ENCODE measurements at places on chromosomes 5 and 9. TPM values are rescaled to one million over a fixed set of nuclear protein-coding genes. Genes with fewer than 3 reads are reported as not detected.

DNA sequence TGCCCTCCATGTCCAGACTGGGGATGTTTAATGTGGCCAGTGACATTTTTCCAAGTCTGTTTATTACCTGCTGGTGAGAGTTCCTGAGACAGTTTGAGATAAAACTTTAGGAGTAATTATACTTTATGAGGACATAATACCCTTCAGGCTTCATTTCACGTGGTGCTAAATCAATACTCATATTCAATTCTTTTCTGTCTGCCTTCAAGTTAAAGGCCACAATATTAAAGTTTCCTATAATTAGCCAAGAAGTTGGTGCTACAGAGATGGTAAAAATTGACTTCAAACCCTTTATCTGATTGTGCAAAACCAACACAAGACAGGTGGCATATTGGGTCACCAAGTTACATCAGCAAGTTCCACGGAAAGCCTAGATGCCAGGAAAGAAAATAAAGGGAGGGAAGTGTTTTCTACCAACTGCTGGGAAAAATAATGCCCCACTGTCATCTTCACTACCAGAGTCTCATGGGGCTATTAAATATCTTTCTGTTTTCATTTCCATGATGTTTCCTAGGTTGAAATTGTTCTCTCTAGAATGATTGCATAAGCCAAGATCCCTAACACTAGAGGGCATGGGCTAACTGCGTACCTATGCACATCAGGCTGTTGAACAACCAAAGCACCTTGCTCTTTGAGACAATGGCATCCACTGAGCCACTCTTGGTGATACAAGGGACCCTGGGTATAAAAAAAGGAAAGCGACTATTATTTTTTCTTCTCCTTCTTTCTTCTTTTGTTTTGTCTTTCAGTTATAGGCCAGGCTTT, 68.7 kb downstream of the INSYN2B start:
- DNase-seq = no peak

DNA sequence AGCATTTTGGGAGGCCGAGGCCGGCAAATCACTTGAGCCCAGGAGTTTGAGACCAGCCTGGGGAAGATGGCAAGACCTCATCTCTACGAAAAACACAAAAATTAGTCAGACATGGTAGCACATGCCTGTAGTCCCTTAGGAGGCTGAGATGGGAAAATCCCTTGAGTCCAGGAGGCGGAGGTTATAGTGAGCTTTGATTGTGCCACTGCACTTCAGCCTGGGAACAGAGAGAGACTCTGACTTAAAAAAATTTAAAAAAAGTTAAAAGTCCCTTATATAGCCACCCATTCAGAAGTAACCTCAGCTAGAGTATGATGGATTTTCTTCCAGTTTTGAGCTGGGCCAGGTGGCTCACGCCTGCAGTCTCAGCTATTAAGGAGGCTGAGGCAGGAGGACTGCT, 72.4 kb downstream of the UGCG start:
- no peak for DNase-seq

DNA sequence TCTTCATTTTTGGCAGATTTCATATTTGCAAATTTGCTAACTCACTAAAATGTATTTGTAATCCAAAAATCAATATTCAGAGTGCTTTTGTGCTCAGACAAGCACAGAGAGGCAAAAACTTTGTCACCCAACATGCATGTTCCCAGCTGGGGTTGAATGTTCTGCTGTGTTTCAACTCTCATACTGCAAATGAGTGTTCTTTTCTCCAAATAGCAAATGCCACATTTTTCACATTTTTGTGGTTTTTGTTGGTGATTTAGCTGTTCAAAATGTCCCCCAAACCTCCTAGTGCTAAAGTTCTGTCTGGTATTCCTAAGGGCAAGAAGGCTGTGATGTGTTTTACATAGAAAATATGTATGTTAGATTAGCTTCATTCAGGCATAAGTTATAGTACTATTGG, 87.3 kb upstream of the PCSK5 start:
- DNase-seq = no peak

DNA sequence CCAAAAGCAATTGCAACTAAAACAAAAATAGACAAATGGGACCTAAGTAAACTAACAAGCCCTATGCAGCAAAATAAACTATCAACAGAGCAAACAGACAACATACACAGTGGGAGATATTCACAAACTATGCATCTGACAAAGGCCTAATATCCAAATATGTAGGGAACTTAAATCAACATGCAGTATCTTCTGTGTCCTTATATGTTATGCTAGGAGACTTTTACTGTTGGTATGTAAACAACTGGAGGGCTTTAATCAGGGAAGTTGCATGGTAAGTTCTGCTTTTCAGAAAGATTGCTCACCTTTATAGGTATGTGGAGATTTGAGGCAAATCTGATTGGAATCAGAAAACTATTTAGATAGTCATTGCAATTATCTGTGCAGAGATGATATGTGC, 461.2 kb upstream of the RIOK2 start:
- DNase-seq = no peak

DNA sequence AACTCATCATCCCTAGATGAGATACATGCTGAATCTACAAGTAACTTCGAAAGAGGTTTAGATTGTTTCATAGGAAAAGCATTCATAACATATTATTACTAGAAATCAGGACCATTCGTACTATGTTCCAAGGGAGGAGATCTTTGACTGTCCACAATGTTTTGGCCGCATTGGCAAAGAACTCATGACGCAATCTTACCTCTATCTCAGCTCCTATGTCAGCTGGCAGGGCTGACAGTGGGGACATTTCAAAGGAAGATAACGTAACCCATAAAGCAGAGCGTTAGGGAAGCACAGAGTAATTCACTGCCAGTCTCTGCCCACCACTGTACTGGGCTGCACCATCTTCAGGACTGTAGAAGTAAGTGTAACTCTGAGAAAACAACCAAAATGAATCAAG, 69.7 kb downstream of the EFNA5 start:
- no peak for DNase-seq

DNA sequence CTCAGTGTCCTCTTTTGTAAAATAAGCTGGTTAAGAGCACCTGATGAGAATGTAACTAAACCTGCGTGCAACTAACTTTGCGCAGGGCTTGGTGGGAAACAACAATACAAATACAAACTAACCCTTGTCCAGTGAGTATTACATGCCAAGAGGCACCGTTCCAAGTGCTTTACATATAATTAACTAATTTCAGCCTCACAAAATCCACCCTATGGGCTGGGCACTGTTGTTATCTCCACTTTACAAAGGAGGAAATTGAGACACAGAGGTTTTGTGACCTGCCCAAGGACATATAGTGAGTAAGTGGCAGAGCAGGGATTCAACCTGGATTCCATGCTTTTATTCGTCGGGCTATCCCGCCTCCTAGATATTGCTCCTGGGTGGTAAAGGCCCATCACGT, 26.2 kb upstream of the TNIP1 start:
- no peak for DNase-seq

DNA sequence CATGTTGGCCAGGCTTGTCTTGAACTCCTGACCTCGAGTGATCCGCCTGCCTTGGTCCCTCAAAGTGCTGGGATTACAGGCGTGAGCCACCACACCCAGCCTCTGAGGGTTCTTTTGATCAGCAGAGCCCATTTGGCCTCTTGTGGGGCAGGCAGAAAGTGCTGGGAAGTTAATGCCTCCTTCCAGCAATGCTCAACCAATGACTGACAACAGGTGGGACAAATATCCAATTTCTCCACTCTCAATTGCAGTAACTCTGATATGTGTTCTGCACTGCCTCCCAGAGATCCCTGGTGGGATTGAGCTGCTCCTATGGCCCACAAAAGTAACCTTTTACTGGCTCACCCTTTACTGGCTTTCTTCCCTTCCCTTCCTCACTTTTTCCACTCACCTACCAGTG, 79.9 kb upstream of the APC start:
- DNase-seq = no peak

DNA sequence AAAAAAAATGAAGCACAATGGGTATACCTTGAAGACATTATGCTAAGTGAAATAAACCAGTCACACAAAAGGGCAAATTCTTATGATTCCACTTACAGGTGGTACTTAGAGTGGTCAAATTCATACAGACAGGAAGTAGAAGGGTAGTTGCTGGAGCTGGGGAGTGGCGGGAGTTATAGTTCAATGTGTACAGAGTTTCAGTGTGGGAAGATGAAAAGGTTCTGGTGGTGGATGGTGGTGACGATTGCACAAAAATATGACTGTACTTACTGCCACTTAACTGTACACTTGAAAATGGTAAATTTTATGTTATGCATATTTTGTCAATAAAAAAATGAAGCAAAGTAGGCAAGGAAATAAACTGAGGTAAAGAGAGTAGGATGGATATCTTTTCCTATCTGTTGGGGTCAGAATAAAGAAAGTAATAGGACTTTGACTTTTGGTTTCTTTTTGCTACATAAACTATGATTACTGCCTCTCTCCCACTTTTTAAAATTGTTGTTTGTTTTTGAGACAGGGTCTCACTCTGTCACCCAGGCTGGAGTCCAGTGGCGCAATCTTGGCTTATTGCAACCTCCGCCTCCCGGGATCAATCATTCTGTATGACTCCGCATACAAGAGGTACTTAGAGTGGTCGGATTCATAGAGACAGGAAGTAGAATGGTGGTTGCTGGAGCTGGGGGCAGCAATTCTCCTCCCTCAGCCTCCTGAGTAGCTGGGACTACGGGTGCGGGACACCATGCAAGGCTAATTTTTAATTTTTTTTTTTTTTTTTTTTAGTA, 4.0 kb upstream of the PSAT1 start:
- no peak for DNase-seq

- DNase-seq = no peak
Measured at GRCh38 chr9:27353166-27353473, 56.2 kb upstream of the EQTN start.

DNA sequence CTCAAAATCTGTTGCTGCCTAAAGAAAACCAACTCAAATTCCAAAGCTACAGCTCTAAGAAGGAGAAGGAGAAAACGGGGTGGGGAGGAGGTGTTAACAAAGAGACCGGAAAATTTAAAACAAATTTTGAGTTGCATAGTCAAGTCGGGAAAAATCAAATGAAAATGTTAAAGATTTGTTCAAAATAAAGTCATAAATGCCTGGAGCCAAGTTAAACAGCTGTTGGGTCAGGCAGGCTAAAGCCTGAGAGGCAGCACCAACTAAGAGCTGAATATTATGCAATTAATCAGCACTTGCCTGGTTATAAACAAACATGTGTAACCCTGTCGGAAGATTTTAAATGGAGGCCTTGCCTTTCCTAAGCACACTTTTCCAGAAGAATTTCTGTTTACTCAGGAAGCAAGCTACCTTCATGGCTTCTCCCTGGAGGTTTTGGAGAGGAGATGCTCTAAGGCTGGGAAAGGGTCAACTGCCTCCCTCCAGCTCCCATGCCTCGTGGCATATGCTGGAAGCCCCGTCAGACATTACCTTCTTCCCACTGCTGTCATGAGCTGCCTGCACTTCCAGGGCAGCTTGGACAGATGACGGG, 270.5 kb downstream of the DMRT2 start:
- no peak for DNase-seq

DNA sequence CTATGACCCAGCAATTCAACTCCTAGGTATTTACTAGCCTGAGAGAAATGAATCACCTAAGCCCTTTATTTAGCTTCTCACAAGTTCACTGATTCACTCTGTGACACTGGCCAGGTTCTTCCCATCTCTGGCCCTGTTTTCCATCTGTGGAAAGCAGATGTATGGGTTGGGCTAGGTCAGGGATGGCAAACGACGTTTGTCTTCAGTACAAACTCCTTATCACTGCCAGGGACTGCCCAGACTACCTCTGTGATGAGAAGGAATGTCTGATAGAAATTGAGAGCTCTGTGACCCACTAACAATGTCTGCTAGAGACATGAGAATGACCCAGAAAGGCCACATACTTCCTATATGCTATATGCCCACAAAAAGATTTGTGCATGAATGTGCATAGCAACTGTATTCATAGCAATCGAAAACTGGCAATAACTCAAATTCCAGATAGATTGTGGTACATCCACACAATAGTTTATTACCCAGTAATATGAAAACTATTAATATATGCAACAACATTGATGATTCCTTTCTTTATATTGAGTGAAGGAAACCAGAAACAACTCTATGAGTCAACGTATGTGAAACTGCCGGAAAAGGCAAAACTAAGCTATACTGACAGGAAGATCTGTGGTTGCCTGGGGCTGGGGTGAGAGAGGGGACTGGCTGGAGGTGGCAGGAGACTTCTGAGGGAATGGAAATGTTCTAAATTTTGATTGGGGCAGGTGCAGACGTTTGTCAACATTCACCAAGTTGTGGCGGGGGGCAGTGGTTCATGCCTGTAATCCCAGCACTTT, 32.0 kb upstream of the ADAM19 start:
- no peak for DNase-seq

GRCh38 chr9:81086416-81086815, 602.9 kb downstream of the TLE1 start:
- no peak for DNase-seq

GRCh38 chr9:133002147-133003070, 23.9 kb downstream of the GFI1B start:
- no peak for DNase-seq

DNA sequence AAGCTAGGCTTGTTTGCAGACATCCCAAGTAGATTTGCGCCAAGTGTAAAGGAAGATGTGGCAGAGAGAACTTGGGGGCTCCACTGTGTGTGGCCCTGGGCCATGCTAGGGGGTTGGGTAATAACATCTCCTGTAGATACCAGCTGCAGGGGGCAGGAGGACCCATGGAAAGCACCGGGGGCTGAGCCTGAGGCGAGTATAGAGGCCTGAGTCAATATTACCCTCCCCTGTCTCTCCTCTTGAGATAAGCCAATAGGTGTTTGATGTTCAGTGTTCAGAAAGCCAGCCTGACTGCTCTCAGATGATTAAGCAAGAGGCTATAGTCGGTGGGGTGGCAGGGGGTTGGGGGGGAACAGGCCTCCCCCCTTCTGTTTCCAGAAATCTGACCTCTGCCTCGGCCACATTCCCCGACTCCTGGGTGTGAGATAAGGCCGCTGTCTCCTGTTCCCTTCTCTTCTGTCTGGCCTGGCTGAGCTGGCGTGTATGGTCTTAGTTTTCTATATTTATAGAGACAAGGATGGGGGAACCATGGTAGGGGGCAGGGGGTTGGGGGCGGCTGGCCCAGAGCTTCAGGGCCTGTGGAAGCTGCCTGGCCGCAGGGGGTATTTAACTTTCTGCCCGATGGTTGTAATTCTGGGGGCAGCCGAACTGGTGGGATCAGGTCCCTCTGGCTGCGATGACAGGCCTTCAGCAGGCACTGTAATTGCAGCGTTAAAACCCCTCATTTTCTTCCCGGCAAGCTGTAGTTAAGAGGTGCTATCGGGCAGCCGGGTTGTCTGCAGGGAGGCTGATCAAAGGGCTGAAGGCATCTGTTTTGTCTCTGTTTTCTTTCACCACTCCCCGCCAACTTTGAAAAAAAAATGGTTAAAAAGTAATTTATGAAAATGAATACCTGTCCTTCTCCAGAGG, 292.0 kb downstream of the NSG2 start:
- DNase-seq = no peak

- DNase-seq = no peak
Measured at GRCh38 chr5:76319673-76320072, 83.4 kb upstream of the IQGAP2 start.

BAAT gene
- 0.08 TPM for total RNA-seq

PPP3R2 gene
- not detected for total RNA-seq

PLK2 gene
- total RNA-seq = 63.6 TPM

GPR151 gene
- not detected for total RNA-seq

MLLT3 gene
- 11.4 TPM for total RNA-seq

LHX6 gene
- 3.4 TPM for total RNA-seq

LMX1B gene
- 0.70 TPM for total RNA-seq

ZNF354C gene
- 4.7 TPM for total RNA-seq

LRRTM2 gene
- total RNA-seq = not detected

LCN1 gene
- not detected for total RNA-seq

Data from Right ventricle myocardium superior (tissue), 1 donor.